ENCODE measurements at places on chromosomes 3 and 15.

- DNase-seq = no peak
These were observed 353.0 kb downstream of the ROBO1 start for GRCh38 chr3:79414806-79415205.

DNA sequence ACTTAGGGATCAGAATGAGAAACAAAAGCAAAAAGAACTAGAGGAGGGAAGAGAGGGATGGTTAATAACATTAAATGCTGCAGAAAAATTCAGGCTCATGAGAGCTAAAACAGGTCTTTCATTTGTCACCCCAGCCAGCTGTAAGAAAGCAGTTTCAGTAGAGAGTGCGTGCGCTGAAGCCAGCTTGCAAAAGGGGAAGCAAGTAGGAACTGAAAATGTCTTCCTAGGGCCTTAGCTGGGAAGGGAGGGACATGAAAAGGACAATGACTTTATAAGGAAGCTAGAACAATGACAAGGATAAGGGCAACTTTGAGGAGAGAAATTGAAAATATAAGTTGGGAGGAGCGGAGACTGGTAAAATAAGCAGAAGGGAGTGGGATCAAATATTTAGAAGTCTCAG, 3.1 kb downstream of the CIAO2A start:
- no peak for DNase-seq

DNA sequence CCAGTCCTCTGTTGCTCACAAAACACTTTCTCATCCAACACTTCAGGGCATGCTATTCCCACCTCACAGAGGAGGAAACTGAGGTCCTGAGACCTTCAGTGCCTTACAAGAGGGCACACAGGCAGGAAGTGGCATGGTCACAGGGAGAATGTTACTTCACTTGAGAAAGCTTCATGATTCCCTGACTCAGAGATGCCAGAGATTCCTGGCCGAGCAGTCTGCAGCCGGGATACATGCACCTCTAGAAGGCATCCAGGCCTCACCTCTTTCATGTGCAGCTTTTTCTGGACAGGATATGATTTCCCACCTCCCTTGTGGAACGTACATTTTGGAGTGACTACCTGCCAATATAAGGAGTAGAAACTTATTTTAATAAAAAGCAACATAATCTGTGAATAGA, 2.8 kb upstream of the SST start:
- DNase-seq = no peak

DNA sequence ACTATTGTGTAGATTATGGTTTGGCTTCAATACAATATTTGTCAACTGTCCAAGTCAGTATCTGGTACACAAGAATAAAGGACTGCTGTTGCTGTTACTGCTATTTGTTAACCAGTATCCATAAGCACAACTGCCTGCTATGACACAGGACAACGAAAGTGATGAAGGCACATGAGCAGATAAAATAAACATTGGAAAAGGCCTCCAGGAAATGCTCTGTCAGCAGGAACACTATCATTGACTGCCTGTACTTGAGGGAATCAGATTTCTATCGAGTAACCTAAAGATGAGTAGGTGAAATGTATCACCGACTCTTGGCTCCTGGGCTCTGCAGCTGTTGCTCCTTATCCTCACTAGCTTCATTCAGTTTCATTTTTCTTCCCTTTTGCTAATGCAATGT, 56.5 kb downstream of the FMN1 start:
- no peak for DNase-seq

DNA sequence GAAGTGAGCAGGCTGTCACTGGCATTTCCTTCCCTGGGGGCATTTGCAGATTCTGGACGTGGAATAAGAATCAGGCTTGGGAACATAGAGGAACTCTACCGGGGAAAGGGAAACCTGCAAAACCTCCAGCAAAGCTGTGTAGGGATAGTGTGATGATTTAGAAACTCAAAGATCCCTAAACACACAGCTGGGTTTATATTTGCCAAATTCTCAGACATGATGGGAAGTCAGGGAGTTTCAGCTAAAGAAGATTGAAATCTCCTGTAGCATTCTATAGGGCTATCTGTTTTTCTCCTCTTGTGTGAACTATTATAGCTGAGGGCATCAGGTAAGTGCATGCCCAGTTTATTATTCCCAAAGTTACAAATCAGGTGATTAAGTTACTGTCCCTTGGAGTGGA, 9.2 kb upstream of the CLEC3B start:
- no peak for DNase-seq

DNA sequence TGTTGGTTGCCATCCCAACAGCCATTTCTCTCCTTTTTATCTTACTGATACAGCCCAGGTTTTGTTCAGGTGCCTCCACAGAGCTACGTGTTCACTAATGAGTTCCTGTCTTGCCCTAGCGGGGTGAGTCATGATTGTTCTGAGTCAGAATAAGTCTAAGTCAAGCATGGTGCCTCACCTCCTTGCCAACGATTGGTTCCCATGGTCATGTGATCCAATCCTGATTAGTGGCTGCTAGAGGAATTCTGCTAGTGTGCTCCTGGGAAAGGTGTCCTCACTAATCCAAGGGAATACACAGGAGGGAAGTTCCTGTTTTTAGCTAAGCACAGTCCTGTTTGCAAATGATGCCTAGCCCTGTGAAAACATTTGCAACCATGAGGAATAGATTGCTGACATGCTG, 99.8 kb downstream of the NSUN3 start:
- DNase-seq = no peak

DNA sequence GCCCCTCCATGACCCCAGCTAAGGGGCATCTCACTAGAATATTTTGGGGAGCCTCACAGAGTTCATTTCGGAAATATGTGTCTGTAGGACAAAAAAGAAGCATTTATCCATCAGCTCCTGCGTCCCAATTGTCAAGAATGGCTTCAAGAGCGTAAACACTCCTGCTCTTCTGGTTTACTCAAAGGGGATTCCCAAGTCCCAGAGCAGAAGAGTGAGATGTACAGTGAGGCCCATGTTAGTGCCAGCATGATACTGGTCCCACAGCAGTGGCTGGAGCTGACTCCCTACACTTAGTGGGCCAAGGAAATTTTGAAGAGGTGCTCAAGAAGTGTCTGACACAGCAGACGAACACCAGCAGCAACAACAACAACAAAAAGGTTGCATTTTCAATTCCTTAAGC, 34.9 kb upstream of the ARL8B start:
- no peak for DNase-seq

- DNase-seq = no peak
These were observed 244.6 kb downstream of the STXBP5L start for GRCh38 chr3:121152573-121152972.

GRCh38 chr15:34514251-34514670, 69.2 kb downstream of the GOLGA8B start:
- DNase-seq = no peak

DNA sequence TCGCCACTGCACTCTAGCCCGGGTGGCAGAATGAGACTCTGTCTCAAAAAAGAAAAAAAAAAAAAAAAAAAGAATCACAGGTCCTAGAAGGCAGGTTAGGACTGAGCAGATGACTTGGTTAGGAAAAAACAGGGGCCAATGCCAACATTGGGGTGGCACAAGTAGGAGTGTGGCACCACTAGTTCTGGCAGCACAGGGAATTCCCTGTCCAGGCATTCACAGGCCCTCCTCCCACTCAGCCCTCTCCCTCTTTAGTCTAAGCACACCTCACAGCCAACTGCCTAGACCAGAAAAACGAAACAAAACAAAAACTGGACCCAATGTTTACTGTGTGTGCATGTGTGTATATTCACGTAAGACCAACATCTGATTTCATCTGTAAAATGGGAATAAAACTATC, 10.5 kb downstream of the THOC7 start:
- no peak for DNase-seq

GRCh38 chr15:56207092-56207491, 36.6 kb downstream of the RFX7 start:
- DNase-seq = no peak

DNA sequence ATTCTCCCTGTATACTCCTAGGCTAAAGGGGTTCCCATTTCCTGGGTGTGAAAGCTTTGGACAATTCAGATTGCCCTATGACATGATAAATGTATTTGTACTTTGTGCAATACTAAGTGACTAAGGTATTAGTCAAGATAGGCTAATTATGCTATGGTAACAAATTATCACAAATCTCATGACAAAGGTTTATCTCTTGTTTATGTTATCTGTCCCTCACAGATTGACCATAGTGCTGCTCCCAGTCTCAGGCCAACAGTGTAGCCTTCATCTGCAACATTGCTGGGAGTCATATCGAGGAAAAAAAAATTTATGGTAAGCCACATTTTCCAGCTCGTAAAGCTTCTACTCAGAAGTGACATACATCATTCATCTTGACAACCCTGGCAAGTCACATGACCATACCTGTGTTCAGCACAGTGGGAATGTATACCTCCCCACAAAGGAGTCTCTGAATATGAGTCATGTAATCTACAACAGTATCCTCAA, 346.2 kb downstream of the IGSF11 start:
- no peak for DNase-seq
